ENCODE measurements at places on chromosomes 12 and 14.

DNA sequence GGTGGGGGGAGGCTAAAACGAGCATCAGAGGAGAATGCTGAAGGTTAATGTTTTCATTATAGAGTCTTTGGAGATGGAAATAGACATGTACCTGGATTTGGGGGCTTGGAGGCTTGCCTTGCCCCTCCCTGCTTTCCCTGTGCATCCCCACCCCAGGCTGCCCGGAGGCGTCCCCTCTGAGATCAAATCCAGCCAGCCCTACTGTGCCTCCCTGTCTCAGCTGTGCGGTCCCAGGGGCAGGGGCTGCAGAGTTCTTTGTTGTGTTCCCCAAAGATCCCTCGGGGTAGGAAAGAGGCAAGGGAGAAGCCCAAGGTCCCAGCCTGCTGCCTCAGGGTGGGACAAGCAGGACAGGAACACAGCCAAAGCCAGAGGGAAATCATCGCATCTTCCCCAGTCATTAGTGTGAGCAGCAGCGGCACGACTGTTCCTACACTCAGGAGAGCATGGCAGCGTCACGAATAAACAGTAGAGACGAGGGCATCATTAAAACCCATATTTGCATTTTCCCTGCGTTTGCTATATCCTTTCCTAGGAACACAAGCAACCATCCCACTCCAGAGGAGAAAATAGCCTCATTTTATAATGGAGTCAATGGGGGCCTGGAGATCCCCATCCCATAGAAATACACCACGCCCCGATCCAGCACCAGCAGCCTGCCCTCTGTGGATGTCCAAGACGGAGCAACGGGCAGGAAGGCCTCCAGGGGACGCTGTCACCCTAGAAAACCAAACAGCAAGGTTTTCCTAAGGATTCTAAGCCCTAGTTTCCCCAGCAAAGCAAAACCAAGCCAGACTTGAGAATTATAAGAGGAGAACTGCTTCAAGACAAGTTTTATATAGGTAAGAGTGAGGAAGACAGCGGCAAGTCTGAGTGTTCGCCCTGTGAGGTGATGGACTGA is 32.4 kb downstream of the ANO2 start:
- DNase-seq, result peak; percentile 31

- peak; percentile 60 for DNase-seq
Observed at GRCh38 chr12:13000925-13001774, 1.1 kb upstream of the HEBP1 start.

DNA sequence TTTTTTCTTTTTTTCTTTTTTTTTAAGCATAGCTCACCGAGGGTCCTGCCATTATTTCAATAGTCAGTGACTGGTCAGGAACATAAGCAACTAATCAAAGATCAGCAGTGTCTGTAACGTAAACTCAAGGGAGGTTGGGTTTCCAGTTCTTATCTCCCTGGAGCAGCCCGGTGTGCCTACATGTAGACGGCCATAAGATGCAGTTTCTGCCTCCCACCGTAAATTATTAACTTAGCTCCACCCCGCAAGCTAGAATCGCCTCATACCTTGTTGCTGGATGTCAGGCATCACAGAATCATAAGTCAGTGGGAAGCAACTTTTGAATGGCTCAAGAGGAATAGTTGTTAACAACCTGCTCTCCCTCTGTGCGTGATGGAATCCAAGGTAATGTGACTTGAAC is at the start of gene MYO1H:
TSS of gene MYO1H (plus strand) at position 312 of the 400 bp plus-strand sequence. CDS start at position 373, 61 bp downstream.
- no peak for DNase-seq

- no peak for DNase-seq
Observed at GRCh38 chr12:93857991-93858447, 180.8 kb downstream of the CRADD start.

Data from HTR-8/SVneo (cell line).